GM23338 (cell line): ENCODE measurements at places on chromosomes 2 and 18. TPM values are rescaled to one million over a fixed set of nuclear protein-coding genes. Genes with fewer than 3 reads are reported as not detected.
A peak's percentile ranks its signal among the peaks of the same experiment; 100 is the strongest.

Gene UNC80
- total RNA-seq: 0.47 and 1.5 TPM in 2 replicates

Gene ACMSD
- total RNA-seq: not detected in 2 replicates

Gene CNTNAP5
- total RNA-seq: 0.08 and 0.49 TPM in 2 replicates

DNA sequence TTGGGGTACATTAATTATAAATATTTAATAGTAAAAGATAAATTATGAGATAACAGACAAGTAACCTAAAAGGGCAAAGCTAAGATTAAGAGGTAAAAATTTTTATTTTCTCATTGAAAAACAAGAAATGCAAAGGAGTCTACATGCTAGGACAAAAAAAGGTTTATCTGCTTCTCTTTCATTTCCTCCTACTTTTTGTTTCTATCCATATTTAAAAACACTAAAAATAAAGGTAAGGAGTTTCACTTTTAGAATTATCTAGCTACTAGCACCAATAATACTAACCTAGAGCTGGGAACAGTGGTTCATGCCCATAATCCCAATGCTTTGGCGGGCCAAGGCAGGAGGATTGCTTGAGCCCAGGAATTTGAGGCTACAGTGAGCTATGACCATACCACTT lies 1551.7 kb upstream of the SLC39A10 start:
- no peak for DNase-seq

Gene SMARCAL1
- total RNA-seq: 17.2 and 25.4 TPM in 2 replicates

GRCh38 chr18:50911006-50911405 lies 32.1 kb downstream of the ME2 start:
- no peak for DNase-seq

- no peak for DNase-seq
These were observed 54.7 kb upstream of the MBOAT2 start for GRCh38 chr2:9057939-9058761.

Gene DSG1
- 0.04 TPM in 1 of 2 replicates, not detected in the other for total RNA-seq

Gene PPP1R1C
- 3.5 and 5.7 TPM in 2 replicates for total RNA-seq

DNA sequence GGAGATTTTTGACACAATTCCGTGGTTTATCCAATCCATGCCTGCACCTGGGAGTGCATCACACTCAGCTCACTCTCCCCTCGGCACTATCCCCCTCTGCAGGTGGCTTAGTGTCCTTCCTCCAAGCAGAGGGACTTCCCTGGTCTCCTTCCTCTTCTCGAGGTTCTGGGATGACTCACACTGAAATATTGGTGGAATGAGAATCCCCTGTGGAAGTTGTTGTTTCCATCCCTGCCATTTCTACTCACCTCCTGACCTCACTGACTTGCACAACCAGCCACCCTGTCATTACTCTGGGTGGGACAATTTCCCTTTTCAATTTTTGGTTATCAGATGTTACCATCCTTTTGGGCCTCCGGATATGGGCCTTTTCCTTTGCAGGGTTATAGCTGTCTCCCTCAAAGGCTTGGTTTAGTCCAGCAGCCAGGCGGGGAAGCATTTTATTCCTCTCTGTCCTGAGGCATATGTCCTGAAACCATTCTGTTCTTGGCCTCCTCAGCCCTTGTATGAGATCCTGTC lies 59.9 kb downstream of the PTPRM start:
- peak; percentile 26 for DNase-seq

- no peak for DNase-seq
These were observed 4.2 kb downstream of the IRS1 start for GRCh38 chr2:226795281-226796011.

DNA sequence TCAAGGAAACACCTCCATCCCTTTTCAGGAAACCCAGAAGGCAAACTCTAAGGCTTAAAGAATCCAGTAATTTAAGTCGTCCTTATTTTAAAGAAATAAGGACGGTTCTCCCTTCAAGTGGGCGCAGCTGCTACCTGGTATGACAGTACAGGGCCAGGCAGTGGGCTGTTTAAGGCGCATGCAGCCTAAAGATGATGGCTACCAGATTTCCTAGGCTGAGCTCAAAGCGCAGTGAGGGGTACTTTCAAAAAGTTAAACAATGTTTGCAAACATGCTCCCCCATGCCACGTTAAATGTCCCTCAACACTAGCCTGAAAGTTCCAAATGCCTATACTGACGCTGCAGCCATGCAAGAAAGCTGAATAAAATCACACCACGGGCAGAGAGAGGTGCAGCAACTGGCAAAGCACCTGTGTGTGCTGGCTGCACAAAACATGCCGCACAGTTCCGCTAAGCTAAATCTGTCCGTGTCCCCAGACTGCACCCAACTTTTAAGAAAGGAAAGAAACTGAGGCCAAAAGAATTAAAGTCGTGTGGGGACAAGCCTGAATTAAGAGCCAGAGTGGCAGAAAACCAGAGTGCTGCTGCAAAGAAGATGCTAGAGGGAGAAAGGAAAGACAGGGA lies 583 bp downstream of the HIBCH start:
- DNase-seq: peak; percentile 27

DNA sequence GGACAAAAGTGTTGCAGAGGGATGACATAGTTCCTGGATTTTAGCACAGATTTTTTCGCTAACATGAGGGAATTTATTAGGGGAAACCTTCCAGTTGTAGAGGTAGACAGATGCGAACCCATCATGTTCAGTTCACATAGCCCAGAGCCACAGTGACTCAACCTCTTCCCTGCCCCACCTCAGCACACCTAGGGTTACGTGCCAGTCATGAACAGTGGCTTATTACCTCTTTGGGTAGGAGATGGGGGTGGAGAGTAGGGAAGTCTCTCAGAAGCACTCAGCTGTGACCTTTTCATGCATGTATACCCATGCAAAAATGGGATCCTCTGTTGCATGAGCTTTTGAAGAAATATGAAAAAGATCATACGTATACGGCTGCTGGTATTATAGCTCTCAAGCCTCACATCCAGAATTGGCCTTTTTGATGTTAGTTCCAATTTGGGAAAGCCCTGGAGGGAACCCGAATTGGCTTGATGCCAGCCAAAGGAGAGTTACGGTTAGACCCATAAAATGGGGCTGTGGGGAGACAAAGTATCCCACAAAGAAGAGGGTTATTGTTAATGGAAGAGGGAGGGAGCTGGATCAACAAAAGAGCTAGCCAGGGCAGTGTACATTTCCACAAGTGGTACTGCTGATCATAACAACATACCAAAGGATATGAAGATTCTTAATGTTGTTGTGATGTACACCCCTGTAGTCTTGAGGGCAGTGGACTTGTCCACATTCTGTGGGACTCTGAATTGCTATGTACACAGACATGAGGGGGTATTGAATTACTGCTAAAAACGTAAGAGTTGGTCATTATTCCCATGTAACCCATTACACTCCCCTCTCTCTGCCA lies 4.9 kb downstream of the TANC1 start:
- DNase-seq: no peak

- no peak for DNase-seq
These were observed 10.2 kb downstream of the RSAD2 start for GRCh38 chr2:6887751-6888192.
